Peyer's patch (tissue), 4 donors: ENCODE measurements at places on chromosomes 12 and 14.
A peak's percentile ranks its signal among the peaks of the same experiment; 100 is the strongest.

DNA sequence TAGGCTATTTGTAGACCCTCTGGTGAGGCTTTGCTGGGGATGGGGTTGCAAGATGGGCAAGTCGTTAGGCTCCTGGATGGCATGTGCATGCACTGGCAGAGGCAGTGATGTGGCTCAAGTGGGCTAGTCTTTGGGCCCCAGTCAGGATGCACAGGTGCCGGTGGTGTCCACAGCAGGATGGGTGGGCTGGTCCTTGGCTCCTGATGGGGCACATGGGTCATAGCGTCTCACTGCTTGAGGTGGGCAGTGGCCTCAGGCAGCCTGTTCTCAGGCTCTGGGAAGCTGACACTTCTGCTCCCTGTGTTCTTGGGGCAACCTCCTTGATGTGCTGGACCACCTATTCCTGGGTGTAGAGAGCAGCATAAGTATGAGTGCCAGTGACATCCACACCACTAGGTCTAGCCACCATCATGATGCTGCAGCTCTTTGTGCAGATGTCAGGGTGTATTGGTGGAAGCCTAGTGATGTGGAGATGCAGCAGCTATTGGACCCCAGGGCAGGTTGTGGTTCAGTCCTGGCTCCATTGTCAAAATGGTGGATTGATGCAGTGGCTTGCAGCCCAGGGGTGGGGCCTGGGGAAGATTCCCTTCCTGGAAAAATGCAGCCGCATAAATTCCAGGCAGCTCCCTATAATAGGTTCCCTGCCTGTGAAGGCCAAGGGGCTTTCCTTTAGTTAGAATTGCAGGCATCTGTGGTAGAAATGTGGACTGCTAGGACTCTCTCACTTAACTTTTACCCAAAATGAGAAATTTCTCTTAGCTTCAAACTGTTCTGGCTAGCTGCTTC is 742.5 kb upstream of the MDGA2 start:
- H3K4me1 ChIP-seq: no peaks in the 10 kb centered on the region
- no peak overlapping the region for H3K4me3 ChIP-seq
- H3K36me3 ChIP-seq: no peaks in the 10 kb centered on the region
- H3K27ac ChIP-seq: no peak overlapping the region
- H3K27me3 ChIP-seq: no peaks in the 10 kb centered on the region
- DNase-seq: no peak

DNA sequence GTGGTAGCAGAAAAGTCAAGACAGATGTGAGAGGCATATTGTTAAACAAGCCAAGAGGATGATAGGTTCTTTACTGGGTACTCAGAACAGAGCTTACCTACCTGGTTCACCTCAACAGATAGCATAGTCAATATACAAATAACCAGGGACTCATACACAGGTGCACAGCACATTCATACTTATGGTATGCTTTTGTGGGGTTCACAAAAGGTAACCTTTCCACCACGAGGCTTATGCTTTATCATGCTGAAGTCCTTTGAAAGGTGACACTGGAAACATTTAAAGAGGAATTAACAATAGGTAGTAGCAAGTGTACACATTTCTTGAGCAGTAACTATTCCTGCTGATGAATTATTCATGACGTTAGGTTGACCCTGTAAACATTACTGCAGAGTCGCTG is 42.2 kb upstream of the MBIP start:
- H3K4me3 ChIP-seq: no peak overlapping the region
- no peaks in the 10 kb centered on the region for H3K27me3 ChIP-seq
- H3K4me1 ChIP-seq: no peaks in the 10 kb centered on the region

- H3K4me1 ChIP-seq: no peaks in the 10 kb centered on the region
- no peak overlapping the region for H3K27ac ChIP-seq
- DNase-seq: no peak
- no peaks in the 10 kb centered on the region for H3K27me3 ChIP-seq
Observed at GRCh38 chr12:110860833-110861296, 14.1 kb downstream of the CCDC63 start.

DNA sequence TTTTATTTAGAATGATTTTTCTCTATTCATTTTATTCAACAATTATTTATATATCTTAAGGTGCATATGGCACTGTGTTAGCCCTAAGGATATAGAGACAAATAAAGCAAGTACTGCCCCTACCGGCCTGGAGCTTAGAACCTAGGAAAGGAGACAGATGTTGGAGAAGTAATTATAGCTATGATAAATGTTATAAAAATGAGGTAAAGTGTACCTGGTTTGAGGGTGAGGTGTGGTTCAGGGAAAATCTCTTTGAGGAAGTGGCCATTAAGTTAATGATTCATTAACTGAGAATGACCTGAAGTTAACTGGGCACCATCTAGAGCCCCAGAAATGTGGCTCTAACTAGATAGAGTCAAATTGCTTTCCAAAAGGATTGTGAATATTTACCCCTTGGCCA is 31.9 kb downstream of the CDKL1 start:
- H3K27ac ChIP-seq: no peak overlapping the region
- DNase-seq: peak; percentile 63
- H3K4me3 ChIP-seq: no peak overlapping the region
- peaks cover 27% of the 10 kb centered on the region for H3K4me1 ChIP-seq
- H3K27me3 ChIP-seq: no peaks in the 10 kb centered on the region

DNA sequence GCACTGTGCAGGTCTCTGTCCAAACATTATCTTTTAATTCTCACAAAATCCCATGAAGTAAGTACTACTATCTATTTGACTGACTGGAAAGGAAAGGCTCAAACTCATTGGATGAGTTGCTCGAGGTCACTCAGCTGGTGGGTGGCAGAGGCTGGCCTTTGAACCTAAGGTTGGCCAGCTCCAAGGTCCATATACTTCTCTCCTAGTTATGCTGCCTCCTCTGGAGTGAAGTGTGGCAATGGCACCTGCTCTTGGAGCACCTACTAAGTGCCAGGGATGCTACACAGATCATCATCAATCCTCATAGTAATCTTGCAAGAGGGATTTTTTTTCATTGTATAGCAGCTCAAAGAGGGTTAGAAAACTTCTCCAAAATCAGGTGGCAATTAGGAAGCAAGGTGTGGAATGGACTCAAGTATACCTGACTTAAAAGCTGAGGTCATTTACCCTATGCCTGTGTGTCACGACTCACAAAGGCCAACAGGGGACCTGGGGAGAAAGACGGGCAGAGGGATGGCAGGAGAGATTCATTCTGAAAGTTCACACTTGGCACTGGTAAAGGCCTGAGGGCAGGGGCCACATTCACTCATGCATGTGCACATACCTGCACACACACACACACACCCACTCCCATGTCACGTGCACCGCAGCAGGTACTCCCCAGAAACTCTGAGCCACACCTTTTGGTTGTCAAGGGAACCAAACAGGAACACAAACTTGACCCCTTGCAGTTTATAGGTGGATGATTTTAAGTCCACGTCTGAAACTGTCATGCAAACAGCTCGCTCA is 146.4 kb downstream of the FOXN3 start:
- H3K4me1 ChIP-seq: no peaks in the 10 kb centered on the region
- no peak overlapping the region for H3K27ac ChIP-seq
- H3K4me3 ChIP-seq: no peak overlapping the region

- no peak overlapping the region for H3K27ac ChIP-seq
- no peak overlapping the region for H3K4me3 ChIP-seq
- no peaks in the 10 kb centered on the region for H3K27me3 ChIP-seq
- DNase-seq: no peak
- no peaks in the 10 kb centered on the region for H3K4me1 ChIP-seq
- H3K36me3 ChIP-seq: no peaks in the 10 kb centered on the region
Observed at GRCh38 chr14:87149583-87150354, 843.2 kb downstream of the GALC start.

DNA sequence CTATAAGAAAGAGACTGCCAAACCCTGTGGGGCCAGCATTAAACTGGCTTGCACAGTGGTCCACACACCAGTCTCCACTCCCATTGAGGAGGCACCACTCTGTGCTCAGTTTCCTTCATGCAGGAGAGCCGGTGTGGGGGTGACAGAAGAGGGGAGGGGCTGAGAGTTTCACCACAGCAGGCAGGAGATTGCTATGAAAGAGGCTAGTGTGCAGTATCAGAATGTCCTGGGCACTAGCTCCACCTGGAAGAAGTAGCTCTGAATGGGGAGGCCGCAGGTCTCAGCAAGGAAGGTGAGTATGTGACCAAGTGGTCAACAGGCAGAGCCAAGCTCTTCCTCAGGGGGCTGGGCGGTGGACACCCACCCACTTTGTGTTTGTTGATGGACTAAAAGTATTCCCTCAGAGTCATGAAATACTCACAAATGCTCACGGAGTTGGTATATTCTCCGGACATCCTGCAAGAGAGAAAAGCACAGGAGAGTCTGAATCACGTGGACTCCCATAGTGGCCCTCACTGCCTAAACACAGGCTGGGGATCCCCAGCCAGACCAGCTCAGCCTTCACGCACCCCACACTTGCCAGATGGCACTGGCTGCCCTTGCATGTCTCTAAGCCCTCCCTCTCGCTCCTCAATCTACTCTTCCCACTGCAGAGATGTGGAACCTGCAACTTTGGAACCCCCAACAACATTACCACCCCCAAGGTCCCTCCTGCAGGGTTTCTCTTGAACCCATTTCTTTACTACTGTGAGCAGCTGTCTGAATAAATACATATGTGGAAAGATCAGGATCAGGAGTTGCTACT is 7.8 kb upstream of the KRT72 start:
- DNase-seq: no peak
- no peaks in the 10 kb centered on the region for H3K4me1 ChIP-seq
- no peaks in the 10 kb centered on the region for H3K27me3 ChIP-seq
